ENCODE measurements at places on chromosomes 7 and 10.
A peak's percentile ranks its signal among the peaks of the same experiment; 100 is the strongest.

DNA sequence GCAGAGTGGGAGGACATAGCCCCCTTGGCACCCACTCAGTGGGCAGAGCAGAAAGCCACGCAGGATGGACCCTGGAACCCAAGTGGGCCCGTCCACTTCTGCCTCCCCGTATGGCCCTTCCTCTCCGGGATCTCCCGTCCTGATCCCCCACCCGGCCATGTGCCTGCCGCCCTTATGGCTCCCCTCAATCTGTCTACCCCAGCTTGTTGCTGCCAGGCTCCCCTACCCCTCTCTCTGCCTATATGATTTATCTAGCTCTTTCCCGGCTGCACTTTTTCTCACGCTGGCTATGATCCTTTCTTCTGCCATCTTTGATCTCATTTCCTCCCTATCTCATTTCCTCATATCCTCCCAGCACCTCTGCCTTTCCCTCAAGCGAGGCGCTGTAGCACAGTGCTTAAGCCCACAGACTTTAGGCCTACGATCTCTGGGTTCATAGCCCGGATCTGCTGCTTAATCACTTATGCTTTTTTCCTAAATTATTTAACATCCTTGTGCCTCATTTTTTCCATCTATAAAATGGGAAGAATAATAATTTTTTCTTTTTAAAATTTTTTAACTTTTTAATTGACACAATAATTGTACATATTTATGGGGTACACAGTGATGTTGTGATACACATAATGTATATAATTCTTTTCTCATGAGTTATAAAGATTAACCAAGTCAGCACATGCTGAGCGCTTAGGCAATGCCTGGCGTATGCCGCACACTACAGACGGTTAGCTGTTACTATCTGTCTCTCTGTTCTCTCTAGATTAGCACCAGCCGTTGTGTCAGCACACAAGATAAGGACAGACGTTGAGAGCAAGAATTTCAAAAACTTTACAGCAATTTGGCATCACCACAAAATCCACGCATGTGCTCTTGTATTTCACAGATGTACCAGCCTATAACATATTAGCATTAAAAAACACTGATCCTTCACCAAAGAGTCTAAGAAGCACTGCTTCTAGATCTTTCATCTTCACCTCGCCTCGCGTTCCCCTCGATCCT lies 18.1 kb downstream of the KCNH2 start:
- no peak for DNase-seq

GRCh38 chr10:31855033-31855432 lies 73.6 kb downstream of the ARHGAP12 start:
- no peak for DNase-seq

DNA sequence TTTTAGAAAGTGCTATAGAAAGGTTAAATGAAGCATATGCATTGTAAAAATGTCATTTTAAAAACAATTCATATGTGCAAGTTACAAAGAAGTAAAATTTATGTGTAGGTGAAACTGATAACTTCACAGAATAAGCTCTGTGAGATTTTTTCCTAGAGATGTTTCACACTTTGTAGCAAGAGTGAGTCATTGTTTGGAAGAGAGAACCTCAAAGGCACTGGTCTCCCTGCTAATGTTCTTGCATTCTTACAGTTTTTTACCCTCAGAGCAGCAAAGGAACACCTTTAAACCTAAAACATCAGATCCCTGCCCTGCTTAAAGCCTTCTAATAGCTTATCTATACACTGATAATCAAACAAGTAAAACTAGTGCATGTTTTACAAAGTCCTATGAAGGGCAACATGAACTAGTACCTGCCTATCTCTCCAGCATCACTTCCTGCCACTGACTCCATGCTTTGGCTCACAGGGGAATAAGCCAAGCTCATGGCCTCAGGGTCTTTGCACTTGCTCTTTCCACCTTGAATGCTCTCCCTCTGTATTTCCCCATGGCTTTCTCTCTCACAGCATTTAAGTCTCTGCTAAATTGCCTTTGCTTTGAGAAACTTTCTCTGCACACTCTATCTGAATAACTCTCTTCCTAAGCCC lies 997.0 kb downstream of the GATA3 start:
- DNase-seq = no peak

DNA sequence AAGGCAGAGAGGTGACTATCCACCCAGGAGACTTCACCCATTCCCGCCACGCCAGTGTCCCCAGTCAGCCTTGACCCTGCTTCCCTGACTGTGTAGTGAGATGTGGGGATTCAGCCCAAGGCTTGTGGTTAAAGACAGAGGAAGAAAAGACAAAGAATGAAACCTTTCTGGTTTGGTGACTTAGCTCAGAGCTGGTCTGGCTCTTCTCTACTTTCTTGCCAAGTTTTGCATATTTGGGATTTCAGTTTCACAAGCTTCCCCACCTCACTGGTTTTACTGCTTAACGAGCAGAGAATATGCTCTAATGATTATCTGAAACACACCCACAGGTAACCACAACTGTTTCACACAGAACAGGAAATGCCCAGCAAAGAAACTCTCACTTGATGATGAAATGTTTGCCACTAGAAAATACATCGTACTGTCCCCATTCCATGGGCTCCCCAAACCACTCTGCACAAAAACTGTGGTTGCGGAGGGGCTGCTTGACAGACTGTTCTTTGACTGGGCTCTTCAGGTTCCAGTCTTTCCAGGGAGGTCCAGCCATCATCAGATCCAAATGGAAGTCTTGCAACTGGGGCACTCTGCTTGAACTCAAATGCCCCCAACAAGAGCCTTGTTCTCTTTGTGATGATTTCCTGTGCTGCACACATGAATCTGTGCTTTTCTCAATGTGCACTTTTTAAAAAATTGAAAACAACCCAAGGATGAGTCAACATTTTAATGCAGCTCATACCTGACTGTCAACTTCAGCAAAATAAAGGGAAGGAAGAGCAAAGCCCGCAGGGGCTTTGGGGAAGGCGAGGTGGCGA lies 95.5 kb downstream of the CTBP2 start:
- DNase-seq = no peak

DNA sequence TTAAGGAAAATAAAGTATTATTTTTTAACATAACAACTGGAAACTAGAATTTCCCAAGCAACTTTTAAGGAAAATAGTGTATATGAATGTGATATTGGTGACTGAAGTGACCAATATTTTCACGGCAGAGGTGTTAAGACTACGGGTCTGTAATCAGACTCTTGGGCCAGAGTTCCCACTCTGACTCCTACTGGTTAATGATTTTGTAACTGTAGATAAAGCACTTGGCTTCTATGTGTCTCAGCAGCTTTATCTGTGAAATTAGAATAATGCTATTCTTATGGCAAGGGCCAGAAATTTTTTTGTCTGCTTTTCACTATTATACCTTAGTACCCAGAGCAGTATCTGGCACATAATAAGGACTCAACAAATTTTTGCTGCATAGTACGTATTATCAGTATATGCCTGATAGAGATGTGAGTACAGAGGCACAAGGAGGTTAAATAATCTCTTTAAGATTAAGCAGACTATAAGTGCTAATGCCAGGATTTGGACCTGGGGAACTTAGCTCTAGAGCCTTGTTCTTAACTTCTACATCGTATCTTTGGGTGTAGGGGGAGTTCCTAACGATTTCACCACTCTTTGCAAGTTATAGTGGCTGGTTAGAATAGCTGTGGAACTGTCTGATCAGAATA lies 186.1 kb upstream of the SLC26A5 start:
- no peak for DNase-seq

DNA sequence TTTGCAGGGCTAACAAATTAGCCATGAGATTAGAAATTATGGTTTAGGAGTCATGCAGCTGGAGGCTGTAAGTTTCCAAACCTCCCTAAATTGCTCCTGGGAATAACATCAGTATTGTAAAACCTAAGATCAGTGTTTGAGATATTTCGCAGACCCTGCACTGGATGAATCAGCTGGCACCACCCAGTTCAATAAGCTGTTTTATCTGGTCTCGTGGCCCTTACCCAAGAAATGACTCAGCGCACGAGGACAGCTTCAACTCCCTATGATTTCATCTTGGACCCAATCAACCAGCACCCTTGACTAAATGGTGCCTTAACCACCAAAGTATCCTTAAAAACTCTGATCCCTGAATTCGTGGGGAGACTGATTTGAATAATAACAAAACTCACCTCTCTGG lies 482.0 kb upstream of the PCDH15 start:
- no peak for DNase-seq

DNA sequence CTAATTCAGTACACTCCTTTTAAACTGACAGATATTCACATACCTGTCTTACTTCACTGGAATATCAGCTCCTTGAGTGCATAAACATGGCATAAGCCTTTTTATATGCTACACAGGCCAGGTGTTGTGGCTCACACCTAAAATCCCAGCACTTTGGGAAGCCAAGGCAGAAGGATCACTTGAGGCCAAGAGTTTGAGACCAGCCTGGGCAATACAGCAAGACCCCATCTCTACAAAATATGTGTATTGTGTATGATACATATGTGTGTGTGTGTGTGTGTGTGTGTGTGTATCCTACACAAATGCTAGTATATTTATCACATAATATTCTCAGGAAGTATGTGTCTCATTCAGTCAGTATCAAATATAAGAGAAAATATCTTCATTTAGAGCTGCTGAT lies 45.3 kb downstream of the DNAJC12 start:
- DNase-seq = no peak

- DNase-seq = no peak
Observed at GRCh38 chr10:101780187-101780817, 2.9 kb downstream of the NPM3 start.

DNA sequence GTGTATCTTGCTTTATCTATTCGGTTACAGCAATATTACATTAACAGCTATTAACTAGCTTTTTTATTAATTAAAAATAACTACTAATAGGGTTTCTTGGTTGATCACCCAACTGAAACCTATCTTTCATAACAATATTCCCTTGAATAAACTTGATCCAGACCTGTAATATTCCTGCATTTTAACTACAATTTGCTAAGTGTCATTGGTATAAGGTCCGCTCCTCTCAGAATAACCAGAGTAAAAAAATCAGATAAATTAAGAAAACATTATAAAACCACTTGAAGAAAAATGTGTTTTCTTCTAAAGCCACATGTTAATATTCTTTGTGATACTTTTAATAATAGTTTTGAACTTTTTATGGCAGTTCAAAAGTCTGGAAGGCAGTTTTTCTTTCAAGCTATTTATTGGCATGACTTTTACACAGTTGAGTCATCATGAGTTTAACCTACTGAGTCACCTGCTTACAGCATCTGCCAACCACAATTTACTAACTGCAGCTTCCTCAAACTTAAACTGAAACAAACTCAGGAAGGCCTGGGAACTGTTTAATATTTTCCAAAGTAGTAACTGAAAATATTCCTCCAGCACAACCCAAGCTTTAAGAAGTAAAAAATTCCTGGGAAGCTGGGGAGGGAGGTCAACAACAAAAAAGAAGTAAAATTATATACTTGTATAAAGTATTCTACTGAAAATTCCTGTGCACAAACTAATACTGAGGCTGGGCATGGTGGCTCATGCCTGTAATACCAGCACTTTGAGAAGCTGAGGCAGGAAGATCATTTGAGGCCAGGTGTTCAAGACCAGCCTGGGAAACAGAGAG lies 103.2 kb downstream of the NRBF2 start:
- DNase-seq = no peak

DNA sequence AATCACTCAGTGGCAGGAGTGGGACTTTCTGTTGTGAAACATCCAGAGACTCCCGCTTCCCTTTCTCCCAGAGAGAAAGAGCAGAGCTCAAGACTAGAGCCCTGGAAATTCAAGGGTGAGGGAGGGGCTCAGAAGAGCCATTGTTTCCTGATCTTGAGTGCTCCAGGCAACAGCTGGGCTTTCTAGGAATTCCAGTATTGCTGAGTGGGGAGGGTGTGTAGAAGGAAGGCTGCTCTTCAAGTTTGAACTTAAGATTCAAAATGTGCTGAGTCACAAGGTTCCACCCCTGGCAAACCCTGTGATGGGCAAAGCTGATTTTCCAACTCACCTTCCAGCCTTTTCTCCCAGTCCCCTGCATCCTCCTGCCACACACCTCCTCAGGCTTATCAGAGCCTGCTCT lies 42.3 kb upstream of the MSRB2 start:
- no peak for DNase-seq

DNA sequence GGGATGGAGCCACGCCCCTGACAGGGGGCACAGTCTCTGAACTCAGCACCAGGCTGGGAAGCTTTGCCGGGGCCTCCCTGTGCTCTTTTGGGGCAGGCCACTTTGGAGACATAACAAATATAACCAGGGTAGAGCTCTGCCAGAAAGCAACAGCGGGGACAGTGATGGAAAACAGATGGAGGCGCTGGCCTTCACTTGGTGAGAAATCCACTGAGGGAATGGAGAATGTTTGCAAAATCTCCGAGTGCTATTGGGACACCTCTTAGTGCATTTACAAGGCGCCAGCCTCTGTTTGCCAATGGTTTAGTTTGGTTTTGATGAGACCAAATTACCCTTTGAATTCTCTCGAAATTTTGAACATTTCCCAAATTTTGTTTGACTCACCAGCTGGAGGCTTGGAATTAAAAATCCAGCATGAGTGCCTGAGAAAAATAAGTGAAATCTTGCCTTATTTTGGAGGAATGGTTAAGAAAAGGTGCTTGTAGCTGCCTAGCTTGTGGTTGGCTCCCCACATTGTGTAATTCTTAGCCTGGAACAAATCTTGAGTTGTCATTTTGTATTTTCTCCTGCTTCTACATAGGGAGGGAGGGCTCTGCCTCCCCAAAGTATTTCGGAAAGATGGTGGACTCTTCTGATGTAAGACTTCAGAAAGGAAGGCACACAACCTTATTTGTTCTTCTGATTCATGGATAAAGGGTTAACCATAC lies 980.5 kb downstream of the LRMDA start:
- peak; percentile 59 for DNase-seq

DNA sequence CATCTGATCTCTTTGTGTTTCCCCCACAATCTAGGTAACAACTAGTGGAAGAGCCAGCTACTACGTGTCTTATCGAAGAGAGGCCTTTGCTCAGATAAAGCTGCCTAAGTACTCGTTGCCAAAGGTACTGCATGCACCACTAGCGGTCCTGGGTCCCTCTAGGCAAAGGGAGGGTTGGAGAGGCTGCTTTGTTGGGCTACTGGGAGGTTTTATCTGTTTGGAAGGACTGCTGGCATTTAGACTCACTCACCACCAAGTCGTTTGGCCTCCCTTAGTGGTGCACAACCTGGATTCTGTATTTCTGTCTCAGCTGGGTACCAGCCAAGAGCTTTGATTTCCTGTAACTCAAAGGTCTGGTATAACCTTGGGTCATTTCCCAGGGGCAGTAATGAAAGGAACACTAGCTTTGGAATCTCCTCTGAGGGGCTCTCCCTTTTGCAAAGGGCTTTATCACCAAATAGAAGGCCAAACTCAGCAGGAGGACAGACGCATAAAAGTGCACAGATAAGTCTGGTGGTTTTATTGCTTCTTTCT lies 498.3 kb downstream of the SORCS3 start:
- DNase-seq = no peak
